ENCODE measurements at places on chromosomes 13 and 19.

- DNase-seq = no peak
These were observed 1043.6 kb downstream of the UQCRFS1 start for GRCh38 chr19:28169168-28169887.

GRCh38 chr13:65339241-65339640 is 1890.9 kb downstream of the PCDH9 start:
- no peak for DNase-seq

GRCh38 chr13:96636001-96636709 is 358.1 kb downstream of the OXGR1 start:
- no peak for DNase-seq

DNA sequence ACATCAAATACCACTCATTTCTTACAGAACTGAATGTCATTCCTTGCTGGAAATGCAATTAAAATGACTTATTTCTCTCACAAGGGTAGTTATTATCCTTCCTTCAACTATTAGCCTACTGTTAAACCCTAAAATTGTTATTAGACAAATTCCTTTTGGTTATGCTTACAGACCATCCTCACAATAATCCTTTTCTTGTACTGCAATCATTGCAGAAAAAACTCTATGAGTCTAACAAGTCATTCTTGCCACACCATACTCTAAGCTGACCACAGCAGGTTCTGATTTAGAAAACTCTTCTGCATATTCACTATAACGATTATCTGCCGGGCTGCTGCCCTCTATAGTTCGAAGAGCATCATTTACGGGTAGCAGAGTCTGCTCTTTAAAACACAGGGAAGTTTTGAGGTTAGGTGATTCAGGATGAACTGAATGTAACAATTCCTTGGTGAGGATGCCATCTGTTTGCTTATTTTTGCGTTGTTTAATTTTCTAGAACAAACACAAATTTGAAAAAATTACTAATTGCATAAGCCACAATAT is 38.2 kb downstream of the MTMR6 start:
- DNase-seq = no peak

- DNase-seq = no peak
These were observed 3.9 kb upstream of the FAM216B start for GRCh38 chr13:42777467-42777866.

DNA sequence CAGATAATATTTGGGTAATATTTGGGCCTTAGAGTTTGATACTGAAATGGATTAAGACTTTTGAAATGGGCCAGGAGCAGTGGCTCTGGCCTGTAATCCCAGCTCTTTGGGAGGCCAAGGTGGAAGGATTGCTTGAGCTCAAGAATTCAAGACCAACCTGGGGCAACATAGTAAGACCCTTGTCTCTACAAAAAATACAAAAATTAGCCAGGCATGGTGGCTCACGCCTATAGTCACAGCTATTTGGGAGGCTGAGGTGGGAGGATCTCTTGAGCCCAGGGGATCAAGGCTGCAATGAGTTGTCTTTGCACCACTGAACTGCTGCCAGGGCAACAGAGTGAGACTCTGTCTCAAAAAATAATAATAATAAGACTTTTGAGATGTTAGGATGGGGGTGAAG is 926 bp upstream of the ZNF836 start:
- no peak for DNase-seq

DNA sequence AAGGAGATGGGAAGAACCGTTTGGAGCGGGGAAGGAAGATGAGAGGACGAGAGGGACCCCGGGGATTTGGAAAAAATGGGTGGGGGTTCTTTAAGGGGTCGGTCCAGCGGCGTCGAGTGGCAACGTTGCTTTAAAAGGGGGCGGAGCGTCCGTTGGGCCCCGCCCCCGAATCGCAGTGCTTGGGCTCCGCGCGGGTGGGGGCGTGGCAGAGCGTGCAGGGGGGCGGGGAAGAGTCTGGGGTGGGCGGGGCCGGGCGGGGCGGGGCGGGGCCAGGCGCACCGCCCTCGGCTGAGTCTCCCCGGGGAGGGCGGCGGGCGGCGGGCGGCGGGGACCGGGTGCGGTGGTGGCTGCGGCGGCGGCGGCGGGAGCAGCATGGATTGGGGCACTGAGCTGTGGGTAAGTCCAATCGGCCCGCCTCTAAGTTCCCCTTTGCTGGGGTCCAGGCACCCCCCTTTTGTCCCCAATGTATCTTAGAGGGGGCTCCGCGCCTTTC is at the start of gene TRIP10:
TRIP10 (plus strand) TSS at position 291 of the 493 bp plus-strand sequence; CDS start at position 373, 82 bp downstream.
- DNase-seq = peak; percentile 82

Data from stimulated activated CD4-positive, alpha-beta T cell treated with anti-CD3 and anti-CD28 coated beads, Interleukin-4, amount 100 ng/mL, for 4 hours (primary cell).